ENCODE measurements at places on chromosomes 6 and 20.

GRCh38 chr20:23358923-23359593, 2.9 kb upstream of the GZF1 start:
- DNase-seq = no peak

DNA sequence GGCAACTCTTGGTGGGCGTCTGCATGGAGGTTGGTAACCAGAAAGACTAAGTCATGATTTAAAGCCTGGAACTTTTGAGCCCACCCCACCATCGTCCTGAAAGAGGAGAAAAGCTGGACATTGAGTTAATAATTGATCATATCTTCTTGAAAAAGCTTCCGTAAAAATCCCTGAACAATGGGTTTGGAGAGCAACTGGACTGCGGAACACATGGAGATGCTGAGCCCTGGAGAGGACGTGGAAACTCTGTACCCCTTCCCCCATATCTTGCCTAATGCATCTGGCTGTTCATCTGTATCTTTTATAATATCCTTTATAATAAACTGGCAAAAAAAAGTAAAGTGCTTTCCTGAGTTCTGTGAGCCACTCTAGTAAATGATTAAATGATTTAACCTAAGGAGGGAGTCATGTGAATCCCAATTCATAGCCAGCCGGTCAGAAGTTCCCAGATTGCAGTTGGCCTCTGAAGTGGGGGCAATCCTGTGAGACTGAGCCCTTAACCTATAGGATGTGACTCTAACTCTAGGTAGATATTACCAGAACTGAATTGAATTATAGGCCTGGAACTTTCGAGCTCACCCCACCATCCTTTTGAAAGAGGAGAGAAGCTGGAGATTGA, 26.5 kb upstream of the LGSN start:
- no peak for DNase-seq

DNA sequence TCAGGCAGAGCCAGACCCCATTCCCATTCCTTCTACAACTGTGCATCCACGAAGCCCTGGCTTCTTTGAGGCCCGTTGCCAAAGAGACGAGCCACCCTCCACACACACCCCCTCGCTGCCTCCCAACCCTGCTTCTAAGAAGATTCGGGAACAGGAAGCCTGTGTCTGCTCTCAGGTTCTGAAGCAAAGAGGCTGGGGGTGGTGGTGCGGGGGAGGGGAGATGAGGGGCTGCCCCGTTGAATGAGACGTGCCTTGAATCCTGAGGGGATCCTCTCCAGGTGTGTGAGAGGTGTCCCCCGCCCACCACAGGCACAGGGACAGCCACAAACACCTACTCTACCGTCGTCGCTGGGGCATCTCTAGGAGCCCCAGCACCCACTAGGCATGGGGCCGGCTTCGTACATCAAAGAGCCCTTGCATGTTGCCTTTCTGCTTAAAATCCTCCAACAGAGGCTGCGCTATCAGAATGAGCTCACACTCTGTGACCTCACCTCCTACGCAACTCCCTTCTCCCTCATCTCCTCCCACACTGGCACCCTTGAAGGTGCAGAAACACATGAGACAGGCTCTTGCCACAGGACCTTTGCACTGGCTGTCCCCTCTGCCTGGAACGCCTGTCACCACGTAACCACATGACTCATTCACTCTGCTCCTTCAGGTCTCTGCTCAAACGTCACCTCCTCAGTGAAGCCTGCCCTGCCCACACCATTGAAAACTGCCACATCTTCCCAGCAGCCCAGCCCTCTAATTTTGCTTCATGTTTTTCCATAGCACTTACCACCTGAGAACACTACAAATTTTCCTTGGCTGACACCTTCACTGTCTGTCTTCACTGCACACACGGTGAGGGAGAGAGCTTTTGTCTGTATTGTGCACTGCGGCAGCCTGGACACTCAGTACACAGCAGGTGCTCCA, 58.5 kb downstream of the PREX1 start:
- DNase-seq = no peak

DNA sequence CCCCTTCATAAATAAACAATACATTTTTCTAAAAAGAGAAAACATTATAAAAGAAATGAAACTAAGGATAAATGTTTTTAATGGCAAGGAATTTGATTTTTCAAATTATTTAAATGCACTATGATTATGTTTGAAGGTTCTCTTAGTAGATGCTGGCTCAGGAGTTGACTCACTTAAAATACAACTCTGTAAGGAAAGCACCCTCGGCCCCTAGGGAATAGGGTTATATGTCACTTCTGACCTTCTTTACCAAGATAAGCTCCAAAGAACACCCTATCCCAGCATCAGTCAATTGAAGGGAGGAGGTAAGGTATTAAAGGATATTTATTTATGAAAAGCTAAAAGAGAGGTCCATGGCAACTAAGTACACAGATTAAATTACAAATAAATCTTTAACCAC, 6.8 kb downstream of the SNAP91 start:
- DNase-seq = no peak

- DNase-seq = no peak
These were observed 48.1 kb downstream of the DUSP22 start for GRCh38 chr6:340186-340955.

DNA sequence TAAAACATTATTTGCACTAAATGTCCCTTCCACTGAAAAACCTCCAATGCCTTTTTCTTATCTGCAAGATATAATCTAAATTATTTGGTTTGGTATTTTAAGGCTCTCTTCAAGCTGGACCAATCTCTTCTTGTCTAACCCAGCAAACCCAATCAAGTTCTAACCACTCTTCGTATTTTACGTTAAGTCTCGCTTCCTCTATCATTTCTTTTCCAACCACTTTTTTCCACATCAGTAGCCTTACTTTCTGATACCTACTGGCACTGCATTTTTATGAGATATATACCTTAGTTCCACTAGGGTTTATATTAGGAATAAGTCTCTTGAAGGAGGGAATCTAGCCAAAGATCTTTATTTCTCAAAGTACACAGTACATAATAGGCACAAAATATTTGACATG, 19.1 kb downstream of the FBXL4 start:
- DNase-seq = no peak

- DNase-seq = no peak
These were observed 52.6 kb downstream of the TFAP2A start for GRCh38 chr6:10362300-10362699.

GRCh38 chr6:29661071-29661470, 4.2 kb downstream of the MOG start:
- DNase-seq = no peak

DNA sequence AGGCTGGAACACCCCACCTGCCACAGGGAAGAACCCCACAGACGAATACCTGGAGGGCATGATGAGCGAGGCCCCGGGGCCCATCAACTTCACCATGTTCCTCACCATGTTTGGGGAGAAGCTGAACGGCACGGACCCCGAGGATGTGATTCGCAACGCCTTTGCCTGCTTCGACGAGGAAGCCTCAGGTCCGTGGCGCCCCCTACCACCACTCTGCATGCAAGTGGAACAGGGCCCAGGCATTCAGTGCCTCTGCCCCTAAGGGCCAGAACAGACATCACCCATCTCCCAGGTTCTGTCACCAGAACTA, 6.6 kb downstream of the MYL9 start:
- DNase-seq = peak; percentile 74

- no peak for DNase-seq
These were observed 34.6 kb downstream of the PANK2 start for GRCh38 chr20:3923818-3924217.

DNA sequence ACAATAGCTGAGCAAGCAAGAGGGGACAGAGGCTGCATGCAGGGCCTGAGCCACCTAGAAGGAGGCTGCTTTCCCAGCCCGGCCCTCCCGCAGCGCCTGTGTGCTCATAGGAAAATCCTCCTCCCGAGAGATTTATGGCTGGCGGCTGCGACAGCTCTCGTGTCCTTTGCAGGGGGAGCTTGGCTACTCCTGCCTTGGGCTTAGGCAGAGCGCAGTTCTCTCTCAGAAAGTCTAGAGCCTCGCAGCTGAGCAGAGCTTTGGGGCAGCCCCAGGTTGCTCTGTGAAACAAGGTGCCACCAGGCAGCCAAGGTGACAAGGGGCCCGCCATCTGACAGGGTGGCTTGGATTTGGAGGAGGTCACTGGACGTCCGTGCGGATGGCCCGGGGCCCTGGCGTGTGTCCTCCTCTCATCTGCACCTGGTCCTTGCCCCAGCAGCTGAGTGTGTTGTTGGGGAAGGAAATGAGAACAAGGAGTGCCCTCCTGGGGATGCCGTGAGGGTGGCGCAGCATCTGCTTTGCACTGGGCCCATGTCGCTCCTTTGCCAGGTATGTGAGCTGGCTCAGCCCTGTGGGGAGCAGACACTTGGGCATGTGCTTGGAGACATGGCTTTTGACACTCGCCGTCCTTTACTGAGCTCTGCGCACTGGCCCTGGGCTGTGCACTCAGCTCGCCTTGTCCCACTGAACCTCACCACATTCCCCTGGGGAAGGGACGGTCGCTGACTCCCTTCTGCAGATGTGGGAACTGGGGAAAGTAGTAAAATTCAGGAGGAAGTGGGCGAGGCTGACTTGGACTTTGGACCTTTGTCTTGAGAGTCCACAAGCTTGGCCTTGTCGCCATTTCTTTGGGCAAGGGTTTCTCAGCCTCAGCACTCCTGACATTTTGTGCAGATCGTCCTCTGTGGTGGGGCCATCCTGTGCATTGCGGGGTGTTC, 41.9 kb downstream of the EDN3 start:
- DNase-seq = no peak

DNA sequence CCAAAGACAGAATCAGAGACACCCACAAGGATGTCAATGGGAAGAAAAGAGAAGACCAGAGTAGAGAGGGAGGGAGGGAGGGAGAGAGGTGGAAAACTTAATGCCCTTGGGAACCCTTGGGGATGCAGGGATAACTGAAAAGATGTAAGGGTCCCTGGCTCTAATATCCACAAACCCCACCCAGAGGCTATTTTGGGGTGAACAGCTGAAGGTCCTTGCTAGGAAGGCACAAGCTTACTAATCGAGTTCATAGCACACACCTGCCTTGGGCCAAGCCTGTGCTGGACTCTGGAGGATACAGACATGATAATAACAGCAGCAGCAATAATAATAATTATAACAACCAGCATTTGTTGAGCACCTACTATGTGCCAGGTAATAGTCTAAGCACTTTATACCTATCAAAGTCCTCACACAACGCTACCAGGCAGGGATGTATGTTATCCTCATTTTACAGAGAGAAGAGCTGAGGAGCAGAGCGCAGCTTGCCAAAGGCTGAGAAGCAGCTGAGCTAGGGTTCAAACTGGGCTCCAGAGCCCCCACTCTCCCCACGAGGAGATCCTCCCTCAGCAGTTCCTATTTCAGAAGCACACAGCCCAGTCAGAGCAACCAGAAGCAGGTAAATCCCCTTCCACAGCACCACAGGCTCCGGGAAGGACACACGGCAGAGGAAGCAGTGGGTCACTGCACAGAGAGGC, 174.2 kb downstream of the ANKRD60 start:
- no peak for DNase-seq

- DNase-seq = no peak
These were observed 1059.6 kb downstream of the HACE1 start for GRCh38 chr6:103799971-103800670.

DNA sequence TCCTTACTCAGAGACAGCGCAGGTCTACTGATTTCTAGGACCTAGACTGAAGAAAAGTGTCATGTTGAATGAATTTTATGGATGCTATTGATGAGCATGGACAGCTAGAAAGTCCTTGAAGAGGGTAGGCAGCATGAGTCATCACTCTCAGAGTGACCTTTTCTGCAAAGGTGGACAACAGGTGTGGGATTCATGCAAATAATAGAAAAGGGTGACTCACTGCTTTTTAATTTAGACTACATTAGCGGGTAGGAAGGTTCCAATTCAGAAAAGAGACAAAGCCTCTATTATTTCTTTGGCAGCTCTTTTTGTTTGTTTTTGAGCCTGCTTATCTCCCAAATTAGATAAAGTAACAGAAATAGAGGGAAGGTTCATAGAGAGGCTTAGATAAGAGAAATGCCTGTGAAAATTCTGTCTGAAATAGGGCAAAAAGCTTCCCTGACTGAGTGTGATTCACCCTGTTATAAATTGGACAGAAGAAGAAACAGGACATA, 191.4 kb downstream of the TENT5A start:
- no peak for DNase-seq

DNA sequence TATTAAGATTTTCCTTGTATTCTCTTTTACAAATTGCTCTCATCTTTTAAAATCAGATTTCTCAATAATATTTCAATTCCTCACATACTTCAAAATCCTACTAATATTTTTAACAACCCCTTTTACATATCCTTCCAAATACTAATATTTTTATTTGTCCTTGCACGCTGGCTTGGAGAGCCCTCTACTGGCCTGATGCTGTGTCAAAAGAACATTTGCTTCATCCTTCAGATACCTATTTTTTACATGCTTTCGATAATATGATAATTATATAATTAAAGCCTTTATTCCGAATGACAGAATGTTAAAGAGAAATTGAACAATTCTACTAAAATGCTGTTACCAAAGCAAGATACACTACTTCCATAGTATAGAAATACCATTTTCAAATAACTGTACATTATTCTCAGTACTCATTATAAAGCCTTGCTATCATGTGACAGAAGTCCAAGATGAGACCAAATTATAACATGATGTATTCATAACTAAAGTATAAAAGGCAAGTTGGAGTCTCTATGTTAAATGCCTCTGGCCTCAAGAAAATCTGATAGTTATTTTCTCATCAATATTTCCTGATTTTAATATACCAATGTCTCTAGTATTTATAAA, 39.0 kb upstream of the PLN start:
- no peak for DNase-seq

GRCh38 chr20:62893700-62894099, 32.1 kb upstream of the TCFL5 start:
- no peak for DNase-seq

- no peak for DNase-seq
These were observed 94.7 kb upstream of the LOC128125822 start for GRCh38 chr6:63477422-63478040.
